Fibroblast of pulmonary artery (primary cell): ENCODE measurements at places on chromosomes 7 and 10.
A peak's percentile ranks its signal among the peaks of the same experiment; 100 is the strongest.

- no peak for DNase-seq
Observed at GRCh38 chr10:3877211-3878000, 92.4 kb upstream of the KLF6 start.

GRCh38 chr10:36452851-36453250 lies 672.5 kb upstream of the ANKRD30A start:
- no peak for DNase-seq

DNA sequence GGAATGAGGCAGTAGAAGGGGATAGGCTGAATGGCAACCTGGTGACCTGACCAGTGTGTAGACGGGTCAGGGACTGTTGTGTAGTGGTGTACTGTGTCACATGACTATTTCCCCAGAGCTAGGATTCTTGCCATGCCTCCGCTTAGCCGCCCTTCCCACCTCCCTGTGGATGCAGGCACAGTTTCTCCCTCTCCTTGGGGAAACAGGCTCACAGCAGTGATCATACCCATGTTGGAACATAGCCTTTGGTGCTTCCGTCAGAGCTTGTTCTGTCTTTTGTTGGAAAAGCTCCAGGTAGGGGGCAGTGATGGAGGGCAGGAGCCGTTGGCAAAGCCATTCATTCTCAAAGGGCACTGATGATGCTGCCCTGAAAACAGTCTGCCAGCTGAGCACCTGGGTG lies 44.3 kb downstream of the OGDH start:
- DNase-seq: no peak

GRCh38 chr7:55570939-55571338 lies 1.4 kb downstream of the VOPP1 start:
- peak; percentile 78 for DNase-seq

- DNase-seq: peak; percentile 20
Observed at GRCh38 chr10:5546891-5547680, 22.3 kb downstream of the CALML3 start.

GRCh38 chr7:119397156-119397555 lies 875.8 kb upstream of the KCND2 start:
- no peak for DNase-seq

DNA sequence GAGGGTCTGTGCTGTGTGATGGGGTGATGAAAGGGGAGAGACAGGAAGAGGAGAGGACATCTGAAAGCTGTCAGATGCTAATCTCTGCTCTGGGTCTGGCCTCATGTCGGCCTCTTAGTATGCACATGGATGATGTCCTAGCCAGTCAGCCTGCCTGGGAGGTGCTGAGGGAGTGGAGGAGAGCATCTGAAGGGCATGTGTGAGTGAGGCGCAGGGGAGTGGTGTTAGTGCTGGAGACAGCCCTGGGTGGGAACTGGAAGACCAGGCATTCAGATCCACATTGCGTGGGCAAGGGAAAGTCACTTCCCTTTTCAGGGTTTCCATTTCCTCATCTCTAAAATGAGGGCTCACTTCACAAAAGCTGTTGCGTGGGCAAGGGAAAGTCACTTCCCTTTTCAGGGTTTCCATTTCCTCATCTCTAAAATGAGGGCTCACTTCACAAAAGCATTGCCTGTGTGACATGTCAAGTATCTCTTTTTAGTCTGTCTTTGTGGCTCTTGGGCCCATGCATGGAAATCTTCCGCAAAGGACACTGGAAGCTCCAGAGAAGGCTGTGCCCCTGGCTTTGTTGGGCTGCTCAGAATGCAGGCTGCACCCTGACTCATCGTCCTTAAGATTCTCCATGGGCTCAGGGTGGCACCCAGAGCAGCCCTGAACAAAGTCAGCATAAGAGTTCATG lies 10.0 kb downstream of the SFTPD start:
- DNase-seq: no peak

- DNase-seq: no peak
Observed at GRCh38 chr10:68446179-68446578, 25.6 kb downstream of the DNA2 start.

DNA sequence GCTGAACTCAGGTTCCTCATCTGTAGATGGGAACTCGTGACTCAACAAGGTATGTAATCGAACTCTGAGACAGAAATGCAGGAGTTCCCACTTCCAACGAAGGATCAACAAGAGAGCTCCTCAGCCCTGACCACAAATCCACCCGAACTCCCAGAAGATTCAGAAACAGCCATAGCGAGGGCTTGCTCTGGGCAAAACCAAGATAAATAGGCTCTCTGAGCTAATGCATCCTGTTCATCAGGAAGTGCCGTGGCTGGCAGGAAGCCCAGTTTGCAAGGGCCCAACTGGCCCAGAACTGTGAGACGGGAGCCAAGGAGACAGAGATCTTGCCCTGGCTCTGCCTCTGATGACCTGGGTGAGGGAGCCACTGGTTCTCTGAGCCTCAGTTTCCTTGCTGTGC lies 141.7 kb upstream of the PFKP start:
- DNase-seq: peak; percentile 57

- no peak for DNase-seq
Observed at GRCh38 chr10:121134711-121135110, 283.5 kb downstream of the WDR11 start.

- no peak for DNase-seq
Observed at GRCh38 chr7:6409944-6410693, 37.6 kb downstream of the DAGLB start.

GRCh38 chr10:123552760-123553554 lies 113.2 kb upstream of the GPR26 start:
- DNase-seq: no peak

DNA sequence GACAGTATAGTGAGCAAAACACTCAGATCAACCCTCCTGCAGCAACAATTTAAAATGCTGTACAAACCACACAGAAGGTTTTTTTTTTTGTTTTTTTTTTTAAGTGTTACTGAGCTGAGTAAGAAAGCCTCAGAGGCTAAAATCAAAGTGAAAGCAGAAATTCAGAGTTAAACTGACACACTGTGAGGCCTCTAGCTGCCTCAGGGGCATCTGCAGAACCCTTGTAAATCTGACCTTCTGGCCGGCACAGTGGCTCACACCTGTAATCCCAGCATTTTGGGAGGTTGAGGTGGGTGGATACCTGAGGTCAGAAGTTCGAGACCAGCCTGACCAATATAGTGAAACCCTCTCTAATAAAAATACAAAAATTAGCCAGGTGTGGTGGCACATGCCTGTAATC lies 7.4 kb upstream of the GNA12 start:
- DNase-seq: no peak

GRCh38 chr7:122369756-122370155 lies 65.2 kb upstream of the FEZF1 start:
- no peak for DNase-seq
